Liver (tissue), 10 donors: ENCODE measurements at places on chromosomes 7 and 10. TPM values are rescaled to one million over a fixed set of nuclear protein-coding genes. Genes with fewer than 3 reads are reported as not detected.

GRCh38 chr7:50303335-50304128, 984 bp upstream of the IKZF1 start:
- no peak overlapping the region for H3K4me3 ChIP-seq
- peaks cover 11% of the 10 kb centered on the region for H3K27me3 ChIP-seq

DNA sequence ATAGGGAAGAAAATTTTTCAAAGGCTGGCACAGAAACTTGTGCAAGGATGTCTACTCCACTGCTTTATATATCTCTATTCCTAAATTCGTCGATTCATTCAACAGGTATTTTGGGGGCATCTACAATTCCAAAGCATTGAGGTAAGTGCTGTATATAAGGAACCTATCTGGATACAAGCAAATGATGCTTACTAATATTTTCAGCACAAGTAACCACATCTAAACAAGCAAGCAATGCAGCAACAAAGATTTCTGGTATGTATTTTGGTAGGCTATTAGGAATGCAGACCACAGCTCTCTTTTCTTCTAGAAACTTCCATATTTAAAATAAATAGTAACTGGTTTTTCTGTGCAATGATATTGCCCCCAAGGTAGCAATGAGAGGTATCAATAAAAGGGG, 183.9 kb downstream of the SGMS1 start:
- H3K27ac ChIP-seq, result no peak overlapping the region
- no peaks in the 10 kb centered on the region for H3K4me1 ChIP-seq
- no peak for DNase-seq
- H3K36me3 ChIP-seq, result no peaks in the 10 kb centered on the region

- H3K4me1 ChIP-seq, result no peaks in the 10 kb centered on the region
- no peak overlapping the region for H3K4me3 ChIP-seq
- no peak overlapping the region for H3K27ac ChIP-seq
Observed at GRCh38 chr7:55206235-55207029, 158.7 kb upstream of the LANCL2 start.

GRCh38 chr7:146539836-146540235, 423.2 kb downstream of the CNTNAP2 start:
- no peak overlapping the region for H3K4me3 ChIP-seq
- no peaks in the 10 kb centered on the region for H3K36me3 ChIP-seq
- no peaks in the 10 kb centered on the region for H3K4me1 ChIP-seq
- no peaks in the 10 kb centered on the region for H3K27me3 ChIP-seq
- H3K27ac ChIP-seq, result no peak overlapping the region

DNA sequence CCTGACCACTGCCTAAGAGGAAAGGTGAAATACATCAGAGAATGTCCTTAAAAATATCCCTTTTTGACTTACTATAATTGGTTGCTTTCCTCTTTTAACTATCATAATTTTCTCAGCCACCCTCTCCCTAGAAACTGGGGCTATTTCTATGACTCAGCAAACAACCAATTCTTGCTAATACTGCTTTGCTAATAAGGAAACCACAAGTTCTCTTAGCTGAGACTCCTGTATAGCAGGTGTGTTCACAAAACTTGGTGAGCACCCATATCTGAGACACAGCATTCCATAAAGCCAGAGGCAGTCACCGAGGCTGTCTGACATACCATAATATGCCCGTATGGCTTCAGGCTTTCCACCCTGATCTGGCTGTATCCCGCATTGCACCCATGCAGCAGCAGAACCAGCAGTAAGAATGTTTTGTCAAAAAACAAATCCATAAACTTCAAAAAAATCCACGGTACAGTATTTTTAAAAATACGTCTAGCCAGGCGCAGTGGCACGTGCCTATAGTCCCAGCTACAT, 191.7 kb upstream of the C7orf33 start:
- no peaks in the 10 kb centered on the region for H3K36me3 ChIP-seq
- H3K4me1 ChIP-seq, result no peaks in the 10 kb centered on the region
- DNase-seq, result no peak
- no peak overlapping the region for H3K4me3 ChIP-seq

DNA sequence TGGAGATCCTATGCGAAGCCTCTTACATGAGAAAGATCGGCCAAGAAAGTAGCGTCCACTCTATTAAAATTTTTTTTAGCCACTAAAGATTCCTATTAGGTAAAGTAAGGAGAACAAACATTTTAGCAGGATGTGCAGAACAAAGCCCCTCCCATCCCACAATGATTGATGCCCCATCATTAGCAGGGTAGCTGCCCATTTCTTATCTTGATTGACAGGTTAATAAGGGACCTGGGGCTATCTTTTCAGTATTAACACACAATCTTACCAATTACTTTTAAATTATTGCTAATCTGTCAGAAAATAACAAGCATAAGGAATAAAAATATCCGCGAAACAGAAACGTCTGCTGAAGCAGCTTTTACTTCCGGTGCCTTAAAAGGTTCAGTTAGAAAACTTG, 5.1 kb downstream of the FZD8 start:
- no peaks in the 10 kb centered on the region for H3K27me3 ChIP-seq
- H3K36me3 ChIP-seq, result no peaks in the 10 kb centered on the region
- no peak for DNase-seq
- peaks cover 18% of the 10 kb centered on the region for H3K4me1 ChIP-seq
- no peak overlapping the region for H3K27ac ChIP-seq
- no peak overlapping the region for H3K4me3 ChIP-seq

GRCh38 chr10:92693534-92693893, 3.8 kb downstream of the HHEX start:
- no peak overlapping the region for H3K4me3 ChIP-seq
- H3K4me1 ChIP-seq, result peaks cover 53% of the 10 kb centered on the region

GRCh38 chr7:150382844-150383225, 3.7 kb downstream of the ZNF775 start:
- H3K27me3 ChIP-seq, result no peaks in the 10 kb centered on the region
- H3K4me3 ChIP-seq, result no peak overlapping the region
- H3K36me3 ChIP-seq, result no peaks in the 10 kb centered on the region
- H3K27ac ChIP-seq, result no peak overlapping the region
- no peak for DNase-seq

DNA sequence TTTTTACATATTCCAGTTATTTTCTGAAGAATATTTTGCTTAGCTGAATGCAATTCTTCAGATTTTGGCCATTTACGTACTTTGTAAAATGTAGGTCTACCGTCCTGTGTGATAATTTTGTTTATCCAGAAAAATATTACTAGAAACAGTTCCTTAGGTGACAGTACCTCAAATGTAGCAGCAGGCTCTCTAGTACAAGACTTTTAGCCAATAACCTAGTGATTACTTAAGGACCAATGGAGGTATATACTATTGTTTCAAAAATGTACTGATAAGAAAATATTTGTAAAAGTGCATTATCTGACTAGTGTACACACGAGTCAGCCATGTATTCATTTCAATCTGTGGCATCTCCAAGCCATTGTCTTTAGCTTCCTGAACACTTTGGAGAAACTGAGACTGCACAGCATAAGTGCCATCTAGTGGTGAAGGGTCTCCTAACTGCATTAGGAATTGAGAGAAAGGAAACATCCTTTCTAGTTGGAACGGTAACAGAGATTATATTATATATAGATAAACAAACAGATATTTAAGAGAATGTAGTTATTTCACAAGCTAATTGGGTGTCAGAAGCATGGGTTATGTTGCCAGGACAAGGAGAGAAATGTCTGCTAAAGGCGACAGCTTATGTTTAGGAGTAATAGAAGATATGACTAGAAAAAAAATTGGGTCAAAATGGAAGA, 23.7 kb downstream of the RTKN2 start:
- DNase-seq, result no peak
- H3K4me3 ChIP-seq, result no peak overlapping the region
- no peak overlapping the region for H3K27ac ChIP-seq
- H3K36me3 ChIP-seq, result no peaks in the 10 kb centered on the region
- no peaks in the 10 kb centered on the region for H3K4me1 ChIP-seq

Gene SLC35B4
- polyA plus RNA-seq, result 5.7 TPM

Gene JCAD
- 0.77 TPM for polyA plus RNA-seq
